ENCODE measurements at places on chromosomes 13 and 19.

- DNase-seq, result no peak
Measured at GRCh38 chr13:113832205-113832604, 31.7 kb downstream of the GAS6 start.

DNA sequence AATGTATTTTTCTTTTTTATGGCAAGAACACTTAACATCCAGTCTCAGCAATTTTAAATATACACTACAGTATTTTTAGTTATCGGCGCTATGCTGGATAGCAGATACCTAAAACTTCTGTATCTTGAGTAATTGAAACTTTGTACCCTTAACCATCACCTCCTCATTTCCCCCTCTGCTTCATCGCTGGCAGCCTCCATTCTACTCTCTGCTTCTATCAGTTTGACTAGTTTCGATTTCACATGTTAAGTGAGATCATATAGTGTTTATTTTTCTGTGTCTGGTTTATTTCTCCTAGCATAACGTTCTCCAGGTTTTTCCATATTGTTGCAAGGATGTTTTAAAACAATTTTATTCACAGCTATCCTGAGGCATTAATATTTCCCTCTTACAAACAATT, 340.8 kb upstream of the SLC10A2 start:
- no peak for DNase-seq

GRCh38 chr13:28268800-28269223, 130.5 kb downstream of the PAN3 start:
- no peak for DNase-seq

DNA sequence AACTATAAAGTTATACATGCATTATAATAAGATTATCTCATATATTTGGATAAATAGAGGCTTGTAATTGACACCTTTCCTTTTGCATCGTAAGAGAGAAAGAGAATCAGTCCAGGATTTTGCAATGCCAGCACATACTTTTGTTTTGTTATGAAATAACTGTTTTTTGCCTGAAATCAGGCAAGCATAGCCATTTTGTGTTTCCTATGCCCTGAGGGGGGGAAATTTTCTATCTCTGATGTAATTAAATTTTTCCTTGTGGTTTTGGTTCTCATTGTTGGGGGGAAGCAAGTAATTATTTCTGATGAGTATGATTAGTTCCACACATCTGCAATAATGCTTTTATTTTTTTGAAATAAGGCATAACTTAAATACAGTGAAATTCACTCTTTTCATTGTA, 229.4 kb downstream of the NDFIP2 start:
- DNase-seq, result no peak

GRCh38 chr19:56209091-56209490, 7.0 kb downstream of the ZSCAN5C start:
- DNase-seq, result no peak

- peak; percentile 70 for DNase-seq
Measured at GRCh38 chr19:45423033-45423588, 606 bp downstream of the ERCC1 start.

GRCh38 chr13:102610296-102610895, 13.6 kb downstream of the TPP2 start:
- no peak for DNase-seq

DNA sequence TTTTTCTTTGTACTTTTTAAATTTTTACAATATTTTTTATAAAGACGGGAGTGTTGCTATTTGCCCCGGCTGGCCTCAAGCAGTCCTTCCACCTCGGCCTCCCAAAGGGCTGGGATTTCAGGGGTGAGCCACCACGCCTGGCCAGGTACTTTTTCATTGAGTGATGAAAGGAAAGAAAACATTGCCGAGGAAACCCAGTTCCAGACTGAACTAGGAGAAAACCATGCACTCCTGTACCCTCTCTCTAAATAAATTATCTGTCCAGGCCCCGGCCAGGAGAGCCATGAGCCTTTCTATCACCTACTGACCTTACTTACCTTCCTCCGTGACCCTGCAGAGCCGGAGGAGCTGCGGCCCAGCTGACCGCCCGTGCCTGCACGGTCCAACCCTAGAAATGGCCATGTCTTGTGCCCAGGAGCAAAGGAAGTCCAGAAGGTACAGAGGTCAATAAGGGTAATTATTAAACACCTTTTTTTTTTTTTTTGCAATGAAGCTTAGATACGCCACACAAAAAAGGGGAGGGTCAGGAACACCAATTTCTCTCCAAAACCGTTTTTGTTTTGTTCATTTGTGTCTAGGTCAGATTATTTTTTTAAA, at the start of gene SLC7A9:
TSS of gene SLC7A9 (minus strand) at position 399 of the 597 bp plus-strand sequence. CDS start 1,233 bp downstream, outside the sequence.
- no peak for DNase-seq
